ENCODE measurements at places on chromosomes 7 and 10. TPM values are rescaled to one million over a fixed set of nuclear protein-coding genes. Genes with fewer than 3 reads are reported as not detected.

Gene BAMBI
- total RNA-seq: 0.41 TPM

Gene APBB1IP
- 73.8 TPM for total RNA-seq

Gene HABP2
- not detected for total RNA-seq

Gene WEE2
- not detected for total RNA-seq

Gene GPR141
- total RNA-seq: 0.30 TPM

Gene NFE2L3
- total RNA-seq: 20.1 TPM

Gene NRBF2
- total RNA-seq: 25.2 TPM

Gene OR6V1
- total RNA-seq: not detected

- H3K4me3 ChIP-seq: no peak overlapping the region
- no peak for DNase-seq
- no peak overlapping the region for H3K27ac ChIP-seq
- peaks cover 26% of the 10 kb centered on the region for H3K27me3 ChIP-seq
- no peaks in the 10 kb centered on the region for H3K36me3 ChIP-seq
These were observed 35.2 kb upstream of the BMPR1A start for GRCh38 chr10:86721232-86721631.

DNA sequence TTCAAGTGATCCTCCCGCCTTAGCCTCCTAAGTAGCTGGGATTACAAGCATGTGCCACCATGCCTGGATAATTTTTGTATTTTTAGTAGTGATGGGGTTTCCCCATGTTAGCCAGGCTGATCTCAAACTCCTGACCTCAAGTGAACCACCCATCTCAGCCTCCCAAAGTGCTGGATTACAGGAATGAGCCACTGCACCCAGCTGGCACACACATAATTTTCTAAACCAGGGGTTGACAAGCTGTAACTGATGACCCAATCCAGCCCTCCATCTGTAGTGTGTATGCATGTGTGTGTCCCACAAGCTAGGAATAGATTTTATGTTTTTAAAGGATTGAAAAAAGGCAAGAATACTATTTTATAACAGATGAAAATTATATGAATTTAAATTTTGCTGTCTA is 125.9 kb upstream of the INSYN2A start:
- no peak for DNase-seq
- H3K27ac ChIP-seq: no peak overlapping the region
- no peaks in the 10 kb centered on the region for H3K27me3 ChIP-seq
- H3K4me3 ChIP-seq: no peak overlapping the region

DNA sequence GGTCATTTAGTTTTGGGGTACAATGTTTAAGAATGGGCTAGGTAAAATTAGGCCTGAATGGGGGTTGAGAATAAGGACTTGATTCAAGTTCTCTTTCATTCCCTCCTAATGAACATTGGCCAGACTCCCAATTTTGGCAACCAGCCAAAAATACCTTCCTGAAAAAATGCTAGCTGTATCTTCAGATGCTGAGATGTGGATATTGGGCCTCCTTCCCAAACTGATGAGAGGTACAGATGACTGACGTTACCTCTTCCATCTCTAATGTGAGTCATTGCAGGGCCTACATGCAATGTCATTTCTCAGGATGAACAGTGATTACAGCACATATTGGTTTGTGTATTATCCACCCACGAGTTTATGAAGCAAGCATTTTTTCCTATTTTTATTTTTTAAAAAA is 151.6 kb downstream of the SND1 start:
- peaks cover 16% of the 10 kb centered on the region for H3K4me1 ChIP-seq
- H3K27ac ChIP-seq: no peak overlapping the region
- H3K27me3 ChIP-seq: no peaks in the 10 kb centered on the region

- DNase-seq: peak; percentile 33
- H3K4me3 ChIP-seq: no peak overlapping the region
- H3K27ac ChIP-seq: no peak overlapping the region
- peaks cover 13% of the 10 kb centered on the region for H3K27me3 ChIP-seq
- no peaks in the 10 kb centered on the region for H3K36me3 ChIP-seq
These were observed 3.2 kb downstream of the TRPV6 start for GRCh38 chr7:142882338-142882678.

DNA sequence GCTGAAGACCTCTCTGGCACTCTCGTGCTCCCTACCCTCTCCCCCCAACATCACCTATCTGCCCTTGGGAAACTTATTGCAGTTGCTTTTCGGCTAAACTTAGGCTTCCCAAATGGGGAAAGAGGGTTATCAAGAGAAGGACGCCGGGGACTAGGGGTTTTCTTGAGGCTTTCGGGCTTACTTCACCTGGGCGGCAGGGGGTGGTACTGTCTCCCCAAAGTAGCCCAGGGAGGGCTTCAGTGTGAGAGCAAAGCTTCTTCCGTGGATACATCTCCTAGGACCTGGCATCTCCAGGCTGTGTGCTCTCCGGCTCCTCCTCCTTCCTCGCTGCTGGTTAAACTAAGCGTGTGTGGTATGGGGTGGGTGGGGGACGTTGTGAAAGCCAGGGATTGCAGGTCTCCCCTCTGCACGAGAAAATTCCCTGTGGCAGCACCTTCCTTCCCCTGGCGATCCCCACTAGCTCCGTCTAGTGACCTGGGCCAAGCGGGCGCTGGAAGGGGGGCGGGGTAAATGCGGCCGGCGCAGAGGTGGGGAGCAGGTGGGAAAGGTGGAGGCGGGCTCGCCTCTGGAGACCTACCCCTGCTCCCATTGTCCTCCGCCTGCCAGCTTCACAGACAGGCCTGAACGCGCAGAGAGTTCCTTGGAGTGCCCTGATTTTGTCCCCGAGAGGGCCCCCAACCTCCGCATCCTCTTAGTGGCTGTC is 1.1 kb downstream of the PLXDC2 start:
- peaks cover 51% of the 10 kb centered on the region for H3K27me3 ChIP-seq
- no peaks in the 10 kb centered on the region for H3K36me3 ChIP-seq
- H3K4me3 ChIP-seq: peak overlapping the region; percentile 13
- DNase-seq: no peak
- H3K27ac ChIP-seq: no peak overlapping the region
- H3K4me1 ChIP-seq: peaks cover 2% of the 10 kb centered on the region

- H3K27ac ChIP-seq: no peak overlapping the region
- no peak for DNase-seq
- H3K36me3 ChIP-seq: peaks cover 19% of the 10 kb centered on the region
- no peaks in the 10 kb centered on the region for H3K27me3 ChIP-seq
These were observed 68.4 kb downstream of the PHTF2 start for GRCh38 chr7:77866786-77867536.

- no peaks in the 10 kb centered on the region for H3K36me3 ChIP-seq
- no peak for DNase-seq
These were observed 28.7 kb downstream of the TBXAS1 start for GRCh38 chr7:139857791-139858190.

DNA sequence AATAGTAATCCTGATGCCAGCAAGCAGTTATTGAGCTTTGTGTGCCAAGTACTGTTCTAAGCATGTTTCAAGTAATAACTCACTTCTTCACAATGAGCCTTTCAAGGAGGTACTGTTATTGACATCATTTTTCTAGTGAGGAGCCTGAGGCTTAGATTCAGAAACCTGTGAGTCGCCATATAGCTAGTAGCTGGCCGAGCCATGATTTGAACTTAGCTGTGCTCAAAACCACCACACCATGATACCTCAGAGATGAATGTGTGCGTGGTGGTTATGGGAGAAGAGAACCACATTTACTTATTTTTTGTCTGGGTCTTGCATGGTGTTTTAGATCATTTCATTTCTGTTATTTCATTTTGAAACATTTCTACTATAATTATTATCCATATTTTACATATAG is 578.9 kb downstream of the AUTS2 start:
- DNase-seq: no peak
- no peaks in the 10 kb centered on the region for H3K36me3 ChIP-seq
- H3K4me1 ChIP-seq: peaks cover 14% of the 10 kb centered on the region
- H3K27me3 ChIP-seq: peaks cover 28% of the 10 kb centered on the region
- H3K4me3 ChIP-seq: no peak overlapping the region
- H3K27ac ChIP-seq: no peak overlapping the region

DNA sequence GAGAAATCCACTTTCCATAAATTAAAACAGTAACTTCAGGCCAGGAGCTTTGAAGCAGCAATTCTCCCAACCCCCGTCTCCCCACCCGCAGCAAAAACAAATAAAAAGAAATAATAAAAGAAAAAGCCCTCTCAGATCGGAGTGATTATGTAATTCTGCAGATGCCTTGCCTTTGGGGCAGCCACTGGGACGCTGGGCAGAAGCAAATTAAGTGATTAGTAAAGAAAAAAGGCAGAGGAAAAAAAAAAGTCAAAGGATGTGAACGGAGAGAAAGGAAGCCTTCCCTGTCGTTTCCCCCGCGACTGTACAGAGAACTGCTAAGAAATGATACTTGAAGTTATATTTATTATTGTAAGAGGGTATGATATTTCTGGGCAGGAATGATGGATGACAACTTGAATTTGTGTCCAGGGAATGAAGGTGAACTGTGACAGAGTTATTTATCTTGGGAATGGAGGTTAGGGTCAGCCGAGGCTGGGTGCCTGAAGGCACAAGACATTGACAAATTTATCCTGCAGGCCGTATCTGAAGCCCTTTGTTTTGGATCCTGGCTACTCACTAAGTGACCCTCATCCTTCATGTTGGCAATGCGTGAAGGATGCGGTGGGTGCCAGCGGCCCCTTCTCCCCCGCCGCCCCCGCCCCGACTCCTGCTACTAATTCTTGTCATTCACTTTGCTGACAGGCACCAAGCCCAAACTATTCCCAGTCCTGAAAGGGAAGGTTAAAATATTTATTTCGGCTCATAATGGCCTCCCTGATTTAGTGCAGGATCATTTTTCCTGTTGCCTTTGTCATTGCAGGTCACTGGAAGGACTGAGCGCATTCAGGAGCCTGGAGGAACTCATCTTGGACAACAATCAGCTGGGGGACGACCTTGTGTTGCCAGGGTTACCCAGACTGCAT is 604.0 kb downstream of the LRMDA start:
- no peaks in the 10 kb centered on the region for H3K27me3 ChIP-seq
- H3K4me3 ChIP-seq: no peak overlapping the region
- H3K27ac ChIP-seq: no peak overlapping the region

DNA sequence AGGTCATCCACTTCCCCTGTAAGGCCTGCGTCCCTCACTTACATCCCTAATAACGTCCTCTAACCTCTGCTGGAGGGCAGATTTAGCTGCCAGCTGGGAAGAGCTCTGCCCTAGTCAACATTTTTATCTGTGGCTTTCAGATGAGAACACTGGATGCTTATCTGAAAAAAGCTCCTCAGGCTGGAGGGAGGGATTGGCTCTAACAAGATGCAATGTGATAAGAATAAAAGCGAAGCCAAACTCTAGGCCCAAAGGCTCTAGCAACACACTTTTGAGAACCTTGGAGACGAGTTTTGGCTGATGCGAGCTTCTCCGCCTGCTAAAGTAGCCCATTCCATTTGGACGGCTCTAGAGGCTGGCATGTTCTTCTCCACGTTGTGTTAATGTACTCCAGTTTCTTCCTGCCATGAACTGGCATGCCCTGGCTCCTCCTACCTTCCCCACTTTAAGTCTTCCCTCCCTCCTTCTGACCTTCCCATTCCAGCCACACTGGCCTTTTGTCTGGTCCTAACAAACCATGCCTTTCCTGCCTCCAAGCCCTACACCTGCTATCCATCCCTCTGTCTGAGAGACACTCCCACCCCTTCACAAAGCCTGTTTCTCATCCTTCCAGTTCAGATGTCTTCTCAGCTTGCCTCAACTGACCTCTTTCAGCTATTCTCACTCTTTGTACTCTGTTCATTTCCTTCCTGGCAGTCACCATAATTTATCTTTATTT is 62.5 kb upstream of the ATRNL1 start:
- no peak overlapping the region for H3K27ac ChIP-seq
- DNase-seq: no peak
- H3K36me3 ChIP-seq: no peaks in the 10 kb centered on the region
- H3K4me1 ChIP-seq: no peaks in the 10 kb centered on the region
- peaks cover 15% of the 10 kb centered on the region for H3K27me3 ChIP-seq
- H3K4me3 ChIP-seq: no peak overlapping the region

DNA sequence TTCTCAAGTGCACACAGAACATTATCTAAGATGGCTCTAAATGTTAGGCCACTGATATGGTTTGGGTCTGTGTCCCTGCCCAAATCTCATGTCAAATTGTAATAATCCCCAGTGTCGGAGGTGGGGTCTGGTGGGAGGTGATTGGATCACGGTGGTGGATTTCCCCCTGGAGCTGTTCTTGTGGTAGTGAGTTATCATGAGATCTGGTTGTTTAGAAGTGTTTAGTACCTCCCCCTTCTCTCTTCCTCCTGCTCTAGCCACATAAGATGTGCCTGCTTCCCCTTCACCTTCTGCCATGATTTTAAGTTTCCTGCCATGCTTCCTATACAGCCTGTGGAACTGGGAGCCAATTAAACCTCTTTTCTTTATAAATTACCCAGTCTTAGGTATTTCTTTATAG is 11.2 kb upstream of the GSTK1 start:
- DNase-seq: no peak
- H3K36me3 ChIP-seq: peaks cover 50% of the 10 kb centered on the region
- H3K4me3 ChIP-seq: no peak overlapping the region
- peak overlapping the region; percentile 74 for H3K27ac ChIP-seq
- H3K4me1 ChIP-seq: peaks cover 80% of the 10 kb centered on the region
- no peaks in the 10 kb centered on the region for H3K27me3 ChIP-seq

DNA sequence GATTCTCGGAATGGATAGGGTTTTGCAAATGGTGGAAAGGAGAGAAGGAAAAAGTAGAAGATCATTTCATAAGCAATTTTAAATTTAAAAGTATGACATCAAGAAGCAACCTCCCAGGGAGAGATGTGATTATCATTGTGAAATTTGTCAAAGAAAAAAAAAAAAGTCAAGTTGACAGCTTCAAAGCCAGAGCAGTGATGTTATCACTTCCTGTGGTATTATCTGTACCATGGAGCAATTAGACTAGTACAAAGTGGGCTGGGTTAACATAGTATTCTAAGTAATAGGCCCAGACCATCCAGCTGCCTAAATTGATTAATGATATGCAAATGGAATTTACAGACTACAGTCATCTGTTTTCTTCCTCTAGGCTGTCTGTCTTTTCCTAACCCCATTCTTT is 84.0 kb upstream of the NPY start:
- peaks cover 3% of the 10 kb centered on the region for H3K4me1 ChIP-seq
- no peaks in the 10 kb centered on the region for H3K27me3 ChIP-seq
- no peaks in the 10 kb centered on the region for H3K36me3 ChIP-seq
- no peak for DNase-seq

GRCh38 chr7:134946260-134946659 is 40.0 kb upstream of the AGBL3 start:
- no peaks in the 10 kb centered on the region for H3K4me1 ChIP-seq
- DNase-seq: no peak
- H3K4me3 ChIP-seq: no peak overlapping the region
- H3K27me3 ChIP-seq: peaks cover 7% of the 10 kb centered on the region
- H3K36me3 ChIP-seq: no peaks in the 10 kb centered on the region
- no peak overlapping the region for H3K27ac ChIP-seq

GRCh38 chr10:88120075-88120474 is 256.6 kb downstream of the PTEN start:
- H3K4me3 ChIP-seq: no peak overlapping the region
- peaks cover 10% of the 10 kb centered on the region for H3K4me1 ChIP-seq
- no peak for DNase-seq
- no peak overlapping the region for H3K27ac ChIP-seq
- peaks cover under 1% of the 10 kb centered on the region for H3K36me3 ChIP-seq
- peaks cover 4% of the 10 kb centered on the region for H3K27me3 ChIP-seq

- no peak for DNase-seq
- no peaks in the 10 kb centered on the region for H3K4me1 ChIP-seq
- no peaks in the 10 kb centered on the region for H3K27me3 ChIP-seq
- H3K27ac ChIP-seq: no peak overlapping the region
- H3K4me3 ChIP-seq: no peak overlapping the region
These were observed 550.1 kb upstream of the NRP1 start for GRCh38 chr10:33884604-33885003.
